ENCODE measurements at places on chromosomes 6 and 20.
A peak's percentile ranks its signal among the peaks of the same experiment; 100 is the strongest.

DNA sequence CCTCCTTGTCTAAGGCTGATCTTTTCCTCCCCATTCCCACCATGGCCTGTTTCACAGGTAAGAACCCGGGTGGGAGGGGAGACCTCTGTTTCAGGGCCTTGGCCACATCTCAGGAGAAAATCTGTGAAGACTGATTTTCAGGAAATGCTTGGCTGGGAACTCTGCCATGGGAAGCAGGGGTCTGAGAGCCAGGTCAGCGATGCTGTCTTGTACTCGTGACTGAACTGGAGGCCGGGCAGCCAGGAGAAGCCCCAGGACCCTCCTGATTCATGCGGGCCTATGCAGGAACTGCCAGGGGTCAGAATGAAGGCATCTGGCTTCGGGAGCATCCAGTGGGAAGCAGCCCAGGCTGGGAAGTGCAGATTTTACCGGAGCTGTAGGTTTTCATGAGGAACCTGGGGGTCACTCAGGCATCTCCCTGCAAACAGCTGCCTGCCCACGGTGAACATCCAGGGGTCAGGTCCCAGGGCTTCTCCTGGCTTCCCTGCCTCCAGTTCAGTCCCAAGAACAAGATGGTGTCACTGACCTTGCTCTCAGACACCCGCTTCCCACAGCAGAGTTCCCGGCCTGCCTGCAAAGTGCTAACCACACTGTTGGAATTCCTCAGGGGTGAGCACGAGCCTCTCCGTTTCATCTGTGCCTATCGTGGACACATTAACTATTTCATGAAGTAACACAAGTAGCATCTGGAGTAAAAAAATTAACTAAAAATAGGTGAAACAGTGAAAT lies 90.2 kb upstream of the SULF2 start:
- no peak for DNase-seq

GRCh38 chr6:93779086-93779841 lies 359.9 kb upstream of the EPHA7 start:
- DNase-seq = peak; percentile 45

- no peak for DNase-seq
These were observed 89.0 kb downstream of the CD40 start for GRCh38 chr20:46206992-46207549.

DNA sequence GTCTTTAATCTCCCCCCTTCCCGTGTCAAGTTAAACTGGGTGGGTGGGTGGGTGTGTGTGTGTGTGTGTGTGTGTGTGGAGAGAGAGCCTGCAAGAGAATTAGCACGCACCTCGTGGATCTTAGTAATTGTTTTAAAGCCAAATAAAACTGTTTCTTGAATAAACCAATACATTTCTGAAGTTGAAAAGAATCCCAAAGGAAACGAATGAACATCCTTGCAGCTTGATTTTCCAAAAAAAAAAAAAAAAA lies 381 bp upstream of the BICRAL start:
- peak; percentile 57 for DNase-seq

DNA sequence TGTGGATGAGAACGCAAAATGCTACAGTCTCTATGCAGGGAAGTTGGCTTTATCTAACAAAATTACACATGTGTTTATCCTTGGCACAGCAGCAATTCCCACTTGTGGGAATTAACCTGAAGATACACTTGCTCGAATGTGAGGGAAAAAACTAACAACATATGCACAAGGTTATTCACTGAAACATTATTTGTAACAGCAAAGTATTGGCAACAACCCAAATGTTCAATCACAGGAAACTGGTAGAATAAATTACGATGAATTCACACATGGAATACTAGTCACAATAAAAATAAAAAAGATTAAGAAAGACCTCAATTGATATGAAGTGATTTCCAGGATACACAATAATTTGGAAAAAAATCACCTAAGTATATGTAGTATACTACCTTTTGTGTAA lies 68.1 kb upstream of the OGFRL1 start:
- no peak for DNase-seq

DNA sequence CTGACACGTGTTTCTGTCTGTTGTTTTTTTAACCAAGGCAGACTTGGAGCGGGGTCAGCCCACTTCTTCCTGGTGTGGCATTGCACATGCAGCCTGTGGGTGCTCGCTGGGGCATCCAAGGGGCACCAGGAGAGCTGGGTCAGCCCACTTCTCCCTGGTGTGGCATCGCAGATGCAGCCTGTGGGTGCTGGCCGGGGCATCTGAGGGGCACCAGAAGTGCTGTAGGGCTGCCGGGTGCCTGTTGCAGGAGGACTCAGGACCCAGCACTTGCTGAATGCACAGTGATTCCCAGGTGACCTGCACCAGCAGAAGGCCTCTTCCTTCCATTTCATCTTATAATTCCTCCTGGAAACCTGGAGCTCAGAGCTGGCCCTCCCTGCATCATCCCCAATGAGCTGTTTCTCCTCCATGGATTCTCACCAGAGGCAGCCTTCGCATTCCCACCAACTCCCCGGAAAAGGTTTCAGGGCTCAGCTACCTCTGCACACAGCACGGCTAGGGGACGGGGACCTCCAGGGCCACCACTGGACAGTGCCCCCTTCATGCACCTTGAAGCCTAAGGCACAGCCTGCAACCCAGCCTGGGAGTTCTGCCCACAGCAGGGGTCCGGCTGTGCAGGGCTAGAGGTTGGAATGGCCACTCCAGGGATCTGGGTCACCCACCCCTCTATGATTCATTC lies 218.8 kb downstream of the TAF4 start:
- DNase-seq = no peak

- no peak for DNase-seq
These were observed 159.9 kb downstream of the LINC00237 start for GRCh38 chr20:20946122-20946759.

GRCh38 chr6:34276881-34277762 lies 28.3 kb upstream of the SMIM29 start:
- no peak for DNase-seq

GRCh38 chr20:4060064-4060795 lies 44.9 kb upstream of the RNF24 start:
- peak; percentile 79 for DNase-seq

DNA sequence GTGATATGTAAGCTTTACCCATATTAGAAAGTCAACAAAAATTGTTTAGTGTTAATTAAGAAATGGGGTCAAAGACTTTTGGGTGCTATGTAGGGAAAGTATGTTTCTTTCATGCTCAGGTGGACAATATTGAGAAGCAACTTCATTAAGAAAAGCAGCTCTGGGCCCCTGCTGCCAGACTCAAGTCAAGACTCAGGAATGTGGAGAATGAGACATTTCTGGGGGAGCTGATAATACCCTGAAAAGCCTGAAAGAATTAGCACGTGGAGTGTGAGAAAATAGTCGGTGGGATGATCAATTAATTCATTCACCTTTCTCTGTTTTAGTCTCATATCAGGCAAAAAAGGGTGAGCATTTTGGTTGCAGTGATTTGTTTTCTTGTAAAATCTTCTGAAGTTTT lies 175.1 kb upstream of the IMPG1 start:
- DNase-seq = no peak

GRCh38 chr6:11393713-11394627 lies 143.6 kb upstream of the TMEM170B start:
- DNase-seq = peak; percentile 54

GRCh38 chr6:81564470-81565068 lies 187.9 kb downstream of the TENT5A start:
- no peak for DNase-seq

GRCh38 chr6:5786321-5786968 lies 220.3 kb downstream of the NRN1 start:
- DNase-seq = no peak

DNA sequence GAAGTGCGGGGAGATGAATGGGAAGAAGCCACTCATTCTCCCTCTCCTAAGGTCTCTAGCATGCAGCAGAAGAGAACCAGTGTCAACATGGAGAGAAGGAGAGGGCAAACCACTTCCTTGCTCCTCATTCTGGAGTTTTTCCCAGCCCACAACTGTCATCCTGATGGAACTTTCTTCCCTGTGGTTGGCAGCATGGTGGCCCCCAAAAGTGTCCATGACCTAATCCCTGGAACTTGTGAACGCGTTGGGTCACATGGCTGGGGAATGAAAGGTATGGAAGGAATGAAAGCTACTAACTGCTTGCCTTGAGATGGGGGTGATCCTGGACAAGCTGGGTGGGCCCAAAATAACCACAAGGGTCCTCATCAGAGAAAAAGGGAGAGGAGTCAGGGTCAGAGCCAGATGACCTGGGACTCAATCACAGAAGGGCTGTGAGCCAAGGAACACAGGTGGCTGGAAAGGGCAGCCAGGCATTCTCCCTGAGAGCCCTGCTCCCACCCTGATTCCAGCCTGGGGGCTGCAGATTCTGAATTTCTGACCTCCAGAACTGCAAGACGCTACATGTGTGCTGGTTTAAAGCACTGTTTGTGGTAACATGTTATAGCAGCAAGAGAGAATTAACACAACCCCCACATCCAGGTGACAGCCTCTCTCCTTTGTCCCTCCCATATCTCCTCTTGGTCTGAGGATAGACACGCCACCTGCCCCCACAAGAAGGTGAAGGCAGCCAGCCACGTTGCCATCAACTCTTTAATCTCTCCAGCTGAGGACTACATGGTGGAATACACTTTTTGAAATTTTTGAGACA lies 63.2 kb downstream of the PYGB start:
- no peak for DNase-seq

- DNase-seq = no peak
These were observed 251.1 kb upstream of the RAB32 start for GRCh38 chr6:146292506-146292905.

GRCh38 chr6:88059191-88059590 lies 11.6 kb downstream of the SPACA1 start:
- DNase-seq = no peak

DNA sequence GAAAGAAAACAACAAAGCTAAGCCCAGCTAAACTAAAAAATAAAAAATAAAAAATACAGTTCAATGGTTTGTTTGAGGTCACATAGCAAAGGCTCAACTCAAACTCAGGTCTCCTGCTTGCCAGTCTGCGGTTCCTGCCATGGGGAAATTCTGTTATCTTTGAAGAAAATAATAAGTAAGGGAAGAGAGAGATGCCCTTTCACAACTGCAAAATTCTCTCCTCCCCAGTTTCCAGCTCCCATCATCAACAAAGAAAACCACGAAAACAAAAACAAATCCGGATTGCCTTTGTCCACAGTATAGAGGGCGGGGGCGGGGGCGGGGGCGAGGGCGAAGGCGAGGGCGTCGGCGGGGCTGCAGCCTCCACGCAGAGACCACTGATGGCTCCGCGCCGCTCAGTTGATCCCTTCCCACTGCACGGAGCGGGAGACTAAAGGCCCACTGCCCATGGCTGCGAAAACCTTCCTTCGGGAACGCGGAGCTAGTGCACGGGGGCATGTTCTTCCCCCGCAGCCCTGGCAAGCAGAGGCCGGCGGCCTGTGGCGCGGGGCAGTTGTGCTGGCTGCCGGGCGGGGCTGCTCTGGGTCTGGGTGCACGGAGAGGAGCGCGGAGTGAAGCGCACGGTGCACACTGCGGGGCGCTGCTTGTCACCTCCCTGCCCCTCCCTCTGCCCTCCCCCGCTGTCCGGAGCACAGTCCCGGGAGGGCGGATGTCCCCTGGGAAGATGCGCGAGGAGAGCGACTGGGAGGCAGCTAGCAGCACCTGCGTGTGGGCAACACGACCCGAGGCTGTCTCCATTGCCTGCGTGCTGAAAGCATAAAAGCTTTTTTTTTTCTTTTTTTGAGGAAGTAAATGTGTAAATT lies 54.1 kb upstream of the TPD52L1 start:
- DNase-seq = peak; percentile 84

GRCh38 chr6:100185615-100186014 lies 191.6 kb upstream of the MCHR2 start:
- DNase-seq = no peak

DNA sequence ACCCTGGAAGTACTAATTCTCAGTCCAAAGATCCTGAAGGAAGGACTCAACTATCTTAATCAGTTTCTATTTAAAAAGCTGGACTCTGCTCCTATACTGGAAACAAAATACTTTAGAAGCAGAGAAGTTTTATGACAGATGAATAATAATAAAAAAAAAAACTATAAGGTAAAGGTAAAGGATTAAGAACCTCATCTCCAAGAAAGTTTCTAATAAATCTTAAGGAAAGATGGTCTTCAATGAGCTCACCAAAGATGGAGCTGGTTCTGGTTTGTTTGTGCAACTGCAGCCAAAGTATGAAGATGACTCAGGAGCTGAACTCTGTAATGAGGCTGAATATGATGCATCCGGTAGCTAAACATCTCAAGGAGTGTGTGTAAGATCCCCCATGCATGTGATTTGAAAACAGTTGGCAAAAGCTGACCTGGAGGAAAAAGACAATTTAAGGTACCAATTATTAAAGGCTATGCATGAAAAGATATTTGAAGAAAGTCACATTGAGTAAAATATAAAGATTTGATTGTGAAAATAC lies 25.2 kb downstream of the MED23 start:
- DNase-seq = peak; percentile 55

DNA sequence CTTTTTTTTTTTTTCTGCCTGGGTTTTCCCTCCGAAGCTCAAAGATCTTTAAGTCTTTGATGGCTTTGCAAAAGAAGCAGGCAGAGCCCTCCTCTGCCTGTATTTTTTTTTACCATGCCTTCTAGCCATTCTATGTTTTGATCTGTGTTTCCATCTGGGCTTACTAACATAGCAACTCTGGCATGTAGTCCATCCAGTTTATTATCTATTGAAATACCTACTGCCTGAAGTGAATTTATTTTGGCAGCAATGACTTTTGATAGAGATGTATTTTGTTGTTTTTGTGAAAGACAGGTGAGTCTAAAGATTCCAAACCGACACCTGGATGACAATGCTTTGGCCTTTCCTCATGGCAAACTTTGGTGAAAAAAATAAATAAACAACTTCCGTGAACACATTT lies 1157.7 kb upstream of the MAP3K7 start:
- no peak for DNase-seq

DNA sequence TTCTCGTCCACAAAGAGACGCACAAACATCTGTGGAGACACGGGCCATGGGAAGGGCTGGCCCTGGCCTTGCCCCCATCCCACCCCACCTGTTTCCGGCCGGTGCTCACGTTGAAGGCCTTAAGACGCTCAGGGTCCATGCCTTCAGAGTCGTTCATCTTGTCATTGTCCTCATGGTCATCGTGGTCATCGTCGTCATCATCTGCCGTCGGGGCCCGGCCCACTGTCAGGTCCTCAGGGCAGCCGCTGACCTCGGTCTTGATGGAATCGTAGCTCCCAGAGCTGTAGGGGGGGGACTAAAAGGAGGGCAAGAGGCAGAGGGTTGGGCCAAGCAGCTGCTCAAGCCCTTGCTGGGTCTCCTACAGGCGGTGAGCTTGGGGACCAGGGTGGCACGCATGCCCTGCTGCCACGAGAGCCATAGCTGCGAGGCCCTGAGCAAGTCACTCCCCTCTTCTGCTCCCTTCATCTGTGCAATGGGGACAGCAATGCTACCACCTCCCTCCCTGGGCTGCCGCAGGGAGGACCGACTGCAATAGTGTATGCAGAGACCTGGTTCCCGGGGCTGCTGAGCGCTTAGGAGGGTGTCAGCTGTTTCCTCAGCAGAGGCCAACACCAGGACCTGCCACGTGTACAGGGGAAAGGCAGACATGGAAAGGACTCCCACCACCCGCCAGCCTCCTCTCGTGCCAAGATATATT lies 95.5 kb downstream of the ASXL1 start:
- DNase-seq = no peak

DNA sequence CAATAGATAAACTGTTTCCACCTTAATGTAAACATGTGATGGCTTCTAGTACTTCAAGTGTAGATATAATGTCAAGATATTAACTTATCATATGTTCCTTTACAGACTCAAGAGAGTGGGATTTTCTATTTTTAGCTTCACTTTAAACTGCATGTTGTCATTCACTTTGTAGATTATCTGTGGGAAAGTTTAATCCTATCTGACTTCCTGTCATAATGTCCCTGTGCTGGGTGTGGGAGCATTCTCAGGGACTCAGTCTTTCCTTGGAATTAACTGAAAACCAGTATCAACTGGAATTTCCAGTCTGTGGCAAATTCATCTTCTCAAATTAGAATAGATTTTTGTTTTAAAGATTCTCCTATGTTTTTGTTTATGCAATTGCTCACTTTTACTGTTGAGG lies 226.1 kb upstream of the FERMT1 start:
- DNase-seq = no peak
